ENCODE measurements at places on chromosomes 2 and 18.

DNA sequence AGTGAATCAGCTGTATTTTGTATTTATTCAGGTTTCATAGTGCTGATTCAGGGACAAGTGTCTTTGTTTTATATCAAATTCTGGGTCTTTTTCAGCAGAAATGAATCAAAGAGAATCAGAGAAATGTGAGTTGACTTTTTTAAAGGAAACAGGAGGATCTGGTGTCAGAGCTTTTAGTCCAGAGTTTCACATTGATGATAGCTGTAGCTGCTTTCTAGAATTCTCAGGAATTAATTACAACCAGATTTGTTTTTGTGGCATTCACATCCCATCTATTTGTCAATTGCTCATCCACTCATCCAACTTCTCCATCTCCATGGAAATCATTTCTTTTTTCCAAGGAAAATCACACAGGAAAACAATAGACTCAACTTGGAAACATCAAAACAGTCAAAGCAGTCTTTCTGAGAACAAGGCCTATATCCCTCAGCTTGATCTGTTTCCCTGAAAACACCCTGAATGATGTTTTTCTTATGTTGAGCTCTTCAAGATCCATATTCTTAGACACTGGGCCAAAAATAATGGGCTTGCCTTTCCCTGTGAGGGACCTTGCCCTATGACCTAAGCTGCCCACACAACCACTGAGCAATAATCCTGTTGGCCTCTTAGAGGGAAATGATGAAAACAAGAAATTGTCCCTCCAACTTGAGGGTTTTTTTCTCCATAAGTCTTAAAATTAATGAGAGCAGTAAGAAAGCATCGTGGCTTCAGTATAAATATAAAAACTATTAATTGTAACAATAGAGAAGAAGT, 249.5 kb upstream of the FN1 start:
- H3K4me3 ChIP-seq, result no peak overlapping the region
- H3K4me1 ChIP-seq, result peaks cover 27% of the 10 kb centered on the region
- no peaks in the 10 kb centered on the region for H3K27me3 ChIP-seq
- H3K27ac ChIP-seq, result peak overlapping the region; percentile 34
- no peaks in the 10 kb centered on the region for H3K36me3 ChIP-seq

- no peak overlapping the region for H3K4me3 ChIP-seq
- no peak overlapping the region for H3K27ac ChIP-seq
- DNase-seq, result no peak
- peaks cover 17% of the 10 kb centered on the region for H3K4me1 ChIP-seq
- peaks cover 12% of the 10 kb centered on the region for H3K27me3 ChIP-seq
Measured at GRCh38 chr2:221569425-221569845, 2.7 kb downstream of the EPHA4 start.

DNA sequence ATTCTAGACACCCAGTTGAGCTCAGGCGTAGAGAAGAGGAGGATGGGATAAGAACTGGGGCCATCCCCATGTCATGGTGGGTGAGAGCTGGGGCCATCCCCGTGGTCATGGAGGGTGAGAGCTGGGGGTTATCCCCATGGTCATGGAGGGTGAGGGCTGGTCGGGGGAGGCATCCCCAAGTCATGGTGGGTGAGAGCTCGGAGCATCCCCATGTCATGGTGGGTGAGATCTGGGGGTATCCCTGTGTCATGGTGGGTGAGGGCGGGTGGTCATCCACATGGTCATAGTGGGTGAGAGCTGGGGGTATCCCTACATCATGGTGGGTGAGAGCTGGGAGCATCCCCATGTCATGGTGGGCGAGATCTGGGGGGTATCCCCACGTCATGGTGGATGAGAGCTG, 52.5 kb downstream of the IL1RL2 start:
- no peak overlapping the region for H3K4me3 ChIP-seq
- peaks cover 19% of the 10 kb centered on the region for H3K4me1 ChIP-seq
- H3K27ac ChIP-seq, result no peak overlapping the region
- no peaks in the 10 kb centered on the region for H3K36me3 ChIP-seq

DNA sequence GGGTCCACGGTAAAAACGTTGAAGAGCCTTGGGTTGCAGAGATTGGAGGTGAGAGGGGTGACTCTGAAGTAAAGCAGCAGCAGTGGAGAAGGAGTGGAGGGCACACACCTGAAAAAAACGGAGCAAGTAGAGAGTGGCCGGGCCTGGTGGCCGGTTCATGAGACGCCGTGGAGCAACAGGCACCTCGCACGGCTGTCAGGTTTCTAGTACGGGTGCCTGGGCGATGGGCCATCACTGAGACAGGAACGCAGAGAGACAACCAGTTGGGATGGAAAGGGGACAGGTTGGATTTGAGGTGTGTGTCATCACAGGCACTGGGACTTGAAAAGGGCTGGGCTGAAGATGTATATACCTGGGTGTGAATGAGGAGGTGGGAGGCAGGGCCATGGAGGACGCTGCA, 104.2 kb downstream of the MTCL1 start:
- H3K36me3 ChIP-seq, result peaks cover 16% of the 10 kb centered on the region
- no peaks in the 10 kb centered on the region for H3K27me3 ChIP-seq
- no peak for DNase-seq

GRCh38 chr18:48732767-48733424, 194.1 kb downstream of the CTIF start:
- no peak overlapping the region for H3K27ac ChIP-seq
- no peak for DNase-seq
- no peak overlapping the region for H3K4me3 ChIP-seq
- H3K4me1 ChIP-seq, result peaks cover 16% of the 10 kb centered on the region
- no peaks in the 10 kb centered on the region for H3K27me3 ChIP-seq

DNA sequence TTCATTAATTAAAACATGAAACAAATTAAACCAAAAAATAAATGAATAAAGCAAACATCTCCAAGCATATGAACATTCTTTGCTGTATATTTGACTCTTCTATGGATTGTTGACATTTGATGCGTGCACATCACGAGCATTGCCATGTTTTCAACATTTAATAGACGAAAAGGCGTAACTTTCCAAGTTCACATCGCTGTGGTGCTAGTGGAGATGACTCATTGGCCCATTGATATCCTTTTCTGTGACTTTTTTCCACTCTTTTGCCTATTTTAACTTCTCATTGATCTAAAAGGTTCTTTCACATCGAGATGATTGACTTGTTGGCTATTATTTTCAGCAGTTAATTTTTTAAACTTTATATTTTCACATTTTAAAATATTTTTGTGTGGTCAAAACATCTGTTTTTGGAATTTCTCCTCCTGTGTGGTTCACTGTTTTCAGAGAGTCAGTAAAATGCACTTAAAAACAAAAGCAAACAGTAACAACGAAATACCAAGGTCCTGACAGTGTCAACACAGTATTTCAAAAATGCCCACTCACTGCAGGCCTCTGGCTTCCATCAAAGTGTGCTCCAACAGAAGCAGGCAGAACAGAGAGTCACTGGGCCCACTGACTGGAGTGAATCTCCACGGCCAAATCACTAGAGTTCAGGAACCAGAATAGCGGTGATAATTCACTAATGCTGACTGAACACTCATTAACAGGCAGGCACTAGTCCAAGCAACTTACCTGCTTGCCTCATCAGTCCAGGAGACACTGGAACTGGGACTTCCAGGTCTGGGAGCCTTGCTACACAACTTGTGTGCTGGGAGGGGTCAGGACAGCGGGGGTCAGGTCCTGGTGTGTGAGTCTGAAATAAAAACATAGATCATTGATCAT, 372.2 kb upstream of the SMIM21 start:
- H3K36me3 ChIP-seq, result no peaks in the 10 kb centered on the region
- peaks cover 36% of the 10 kb centered on the region for H3K27me3 ChIP-seq
- no peak overlapping the region for H3K4me3 ChIP-seq
- H3K4me1 ChIP-seq, result no peaks in the 10 kb centered on the region
- DNase-seq, result no peak
